ENCODE measurements at places on chromosomes 3 and 15.

GRCh38 chr15:91426412-91426811 is 326.4 kb downstream of the SV2B start:
- DNase-seq: no peak

DNA sequence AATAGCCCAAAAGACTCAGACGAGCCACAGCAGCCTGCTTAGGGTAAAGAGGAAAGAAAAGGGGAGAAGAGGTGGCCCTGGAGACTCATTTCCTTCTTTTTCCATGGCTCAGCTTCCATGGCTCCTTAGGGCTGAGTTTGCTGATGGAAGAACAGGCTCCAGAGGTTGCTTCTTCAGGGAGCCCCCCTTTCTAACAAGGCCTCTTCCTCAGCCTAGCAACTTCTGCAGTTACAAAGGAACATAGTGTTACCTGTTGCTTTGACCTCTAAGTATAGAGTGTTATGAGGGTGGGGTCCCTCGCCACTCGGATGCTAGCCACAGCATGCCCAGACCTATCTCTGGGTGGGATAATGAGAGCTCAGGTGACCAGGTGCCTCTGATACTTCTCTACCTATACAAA is 43.2 kb upstream of the SPESP1 start:
- DNase-seq: no peak

GRCh38 chr3:134672571-134672970 is 21.7 kb upstream of the KY start:
- DNase-seq: no peak

DNA sequence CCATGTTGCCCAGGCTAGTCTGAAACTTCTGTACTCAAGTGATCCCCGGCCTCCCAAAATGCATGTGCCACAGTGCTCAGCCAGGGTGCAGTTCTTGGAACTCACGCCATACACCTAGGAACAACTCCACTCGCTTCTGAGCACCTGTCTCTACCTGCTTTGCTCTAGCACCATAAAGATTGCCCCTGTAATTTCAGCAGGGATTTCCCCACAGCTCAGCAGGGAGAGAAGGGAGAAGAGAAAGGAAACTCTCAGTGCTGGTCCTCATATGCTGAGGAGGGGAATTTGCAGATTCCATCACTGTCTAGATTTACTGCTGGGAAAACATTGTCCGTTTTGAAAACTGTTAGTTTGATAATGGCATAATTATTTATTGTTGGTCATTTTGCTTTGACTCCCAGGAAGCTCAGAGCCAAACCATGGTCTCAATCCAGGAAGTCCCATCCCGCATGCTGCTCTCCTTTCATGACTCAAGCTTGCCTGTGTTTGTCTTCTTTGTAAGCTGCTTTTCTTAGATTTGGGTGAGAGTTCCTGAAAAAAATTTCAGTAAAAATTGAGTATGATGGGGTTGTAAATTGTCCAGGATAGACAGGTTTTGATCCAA is 24.2 kb downstream of the TRIM71 start:
- DNase-seq: no peak

DNA sequence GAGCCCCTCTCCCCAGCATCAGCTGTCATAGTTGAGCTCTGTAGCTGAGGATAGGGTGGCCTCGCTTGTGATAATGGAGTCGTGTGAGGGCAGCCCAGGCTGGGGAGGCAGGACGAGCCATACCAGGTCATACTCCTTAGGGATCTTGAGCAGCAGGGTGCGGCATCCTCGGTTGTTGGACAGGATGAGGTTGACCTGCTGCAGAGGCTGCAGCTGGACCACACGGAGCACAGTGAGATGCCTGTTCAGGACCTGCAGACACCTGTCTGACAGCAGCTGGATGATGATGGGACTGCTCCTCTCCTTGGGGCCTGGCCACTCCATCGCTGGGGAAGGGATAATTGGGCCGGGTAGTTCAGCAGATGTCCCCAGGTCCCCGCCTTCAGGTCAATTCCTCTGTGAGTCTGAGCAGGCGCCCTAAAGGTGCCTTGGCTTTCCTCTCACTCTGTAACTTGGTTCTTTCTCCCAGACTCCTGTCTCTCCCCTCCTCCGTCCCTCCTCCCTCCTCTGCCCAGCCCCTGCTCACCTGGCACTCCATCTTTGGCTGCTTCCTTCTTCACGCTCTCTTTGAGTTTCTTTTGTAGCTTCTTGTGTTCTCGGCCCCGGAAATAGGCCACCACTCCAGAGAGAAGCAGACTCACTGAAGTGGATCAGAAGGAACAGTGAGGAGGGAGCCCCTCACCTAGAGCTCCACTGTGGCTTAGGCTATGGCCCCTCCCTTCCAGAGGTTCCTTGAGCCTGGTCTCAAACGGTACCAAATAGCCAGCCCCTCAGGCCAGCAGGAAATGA is 7.8 kb downstream of the DUOX2 start:
- peak; percentile 26 for DNase-seq

DNA sequence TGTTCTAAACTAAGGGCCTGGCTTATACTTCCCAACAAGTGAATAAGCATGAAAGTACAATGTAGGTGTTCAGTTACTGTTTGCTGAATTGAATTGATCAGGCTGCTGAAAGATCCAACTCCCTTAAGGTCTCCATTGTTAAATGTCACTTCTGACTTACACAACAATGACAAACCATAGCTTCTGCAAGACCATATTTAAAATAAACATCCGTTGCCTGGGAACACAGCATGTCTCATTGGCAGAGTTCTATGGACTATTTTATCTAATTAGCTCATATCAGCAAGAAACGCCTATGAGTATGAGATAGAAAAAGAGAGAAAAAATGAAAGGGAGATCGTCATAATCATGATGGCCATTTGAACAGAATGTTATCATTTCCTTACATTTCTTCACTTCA is 605.4 kb downstream of the FGF12 start:
- DNase-seq: no peak

DNA sequence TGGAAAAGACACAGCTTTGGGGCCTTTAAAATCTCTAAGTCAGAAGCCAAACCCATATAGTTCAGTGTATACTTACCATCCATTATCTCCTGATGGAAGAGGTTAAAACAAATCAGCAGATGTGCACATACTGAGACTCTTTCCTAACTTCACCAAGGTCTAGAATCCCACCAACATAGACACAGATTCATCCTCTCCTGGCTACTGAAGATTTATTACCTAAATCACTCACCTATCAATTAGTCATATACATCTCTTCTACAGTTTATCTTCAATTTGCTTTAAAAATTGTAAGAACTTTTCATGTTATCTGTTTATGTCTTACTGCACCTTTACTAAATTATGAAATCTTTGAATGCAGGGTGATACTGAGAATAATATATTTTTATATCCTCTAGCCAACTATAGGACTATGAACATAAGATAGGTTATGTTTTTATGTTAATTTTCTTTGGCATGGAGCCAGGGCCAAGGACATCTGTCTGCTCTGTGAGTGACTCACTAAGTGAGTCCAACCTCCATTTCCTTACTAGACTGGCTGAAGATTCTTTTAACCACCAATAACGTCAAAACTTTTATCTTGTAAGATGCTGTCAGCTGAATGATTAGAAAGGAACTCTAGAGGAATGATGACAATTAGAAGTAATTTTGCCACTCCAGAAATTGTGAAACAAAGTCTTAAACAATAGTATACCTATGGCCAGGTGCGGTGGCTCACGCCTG is 397.6 kb downstream of the FOXP1 start:
- no peak for DNase-seq

DNA sequence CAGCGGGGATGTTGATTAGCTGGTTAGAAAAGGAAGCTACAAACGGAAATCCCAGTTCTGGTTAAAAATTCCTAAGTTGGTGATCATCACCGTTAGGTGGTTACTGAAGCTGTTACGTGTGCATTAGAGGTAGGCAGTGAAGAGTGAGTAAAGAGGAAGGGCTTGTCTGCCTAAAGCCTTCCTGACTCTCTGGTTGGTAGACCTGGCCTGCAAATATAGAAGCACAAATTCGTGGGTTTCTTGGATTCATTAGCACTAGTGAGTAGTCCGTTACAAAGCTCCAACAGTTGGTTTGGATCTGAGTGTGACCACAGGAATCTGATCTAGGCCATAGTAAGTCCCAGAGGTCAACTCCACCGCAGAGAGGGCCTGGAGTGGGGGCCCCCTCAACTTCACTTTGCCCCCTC is 174.0 kb upstream of the TP63 start:
- DNase-seq: no peak

GRCh38 chr3:33883538-33883950 is 85.1 kb downstream of the PDCD6IP start:
- peak; percentile 55 for DNase-seq

DNA sequence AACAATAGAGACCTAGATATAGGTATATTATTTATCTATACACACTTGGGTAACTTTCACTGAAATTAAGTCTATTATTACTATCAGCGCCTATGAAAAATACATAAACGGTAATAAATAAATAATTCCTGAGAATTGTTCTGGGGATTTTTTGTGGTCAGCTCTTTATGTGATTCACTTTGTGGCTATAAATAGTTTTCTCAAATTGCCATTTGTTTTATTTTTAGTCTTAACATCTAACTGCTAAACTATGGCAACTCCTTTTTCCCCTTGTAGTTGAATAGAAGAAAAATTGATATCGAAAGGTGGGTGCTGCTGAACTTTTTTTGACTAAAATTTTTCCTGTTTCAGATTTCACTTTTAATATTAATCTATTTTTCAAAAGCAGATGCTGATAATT is 189.0 kb downstream of the VGLL3 start:
- DNase-seq: no peak

DNA sequence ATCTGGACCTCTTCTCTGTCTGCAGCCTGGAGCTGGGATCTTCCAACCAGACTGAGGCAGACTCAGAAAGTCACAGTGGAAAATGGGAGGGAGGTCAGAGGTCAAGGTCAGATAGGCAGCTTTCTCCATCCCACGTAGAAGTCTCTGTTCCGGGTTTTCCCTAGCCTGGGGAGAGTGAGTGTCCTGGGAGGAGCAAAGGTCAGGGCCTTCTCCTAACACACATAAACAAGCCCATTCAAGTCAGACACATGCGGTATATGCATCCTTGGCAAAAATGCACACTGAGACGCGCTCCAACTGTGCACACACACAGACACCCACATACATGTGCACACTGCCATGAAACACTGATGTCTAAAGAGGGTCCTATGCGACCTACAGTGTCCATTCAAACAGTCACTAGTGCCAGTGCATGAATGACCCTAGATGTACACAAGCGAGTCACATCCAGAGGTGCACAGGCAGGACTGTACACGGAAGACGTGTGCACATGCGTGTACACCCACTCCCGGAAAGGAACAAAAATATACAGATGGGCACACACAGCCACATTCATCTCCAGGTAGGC is 681 bp downstream of the TWF2 start:
- no peak for DNase-seq

GRCh38 chr3:125609384-125609783 is 14.1 kb upstream of the OSBPL11 start:
- no peak for DNase-seq

DNA sequence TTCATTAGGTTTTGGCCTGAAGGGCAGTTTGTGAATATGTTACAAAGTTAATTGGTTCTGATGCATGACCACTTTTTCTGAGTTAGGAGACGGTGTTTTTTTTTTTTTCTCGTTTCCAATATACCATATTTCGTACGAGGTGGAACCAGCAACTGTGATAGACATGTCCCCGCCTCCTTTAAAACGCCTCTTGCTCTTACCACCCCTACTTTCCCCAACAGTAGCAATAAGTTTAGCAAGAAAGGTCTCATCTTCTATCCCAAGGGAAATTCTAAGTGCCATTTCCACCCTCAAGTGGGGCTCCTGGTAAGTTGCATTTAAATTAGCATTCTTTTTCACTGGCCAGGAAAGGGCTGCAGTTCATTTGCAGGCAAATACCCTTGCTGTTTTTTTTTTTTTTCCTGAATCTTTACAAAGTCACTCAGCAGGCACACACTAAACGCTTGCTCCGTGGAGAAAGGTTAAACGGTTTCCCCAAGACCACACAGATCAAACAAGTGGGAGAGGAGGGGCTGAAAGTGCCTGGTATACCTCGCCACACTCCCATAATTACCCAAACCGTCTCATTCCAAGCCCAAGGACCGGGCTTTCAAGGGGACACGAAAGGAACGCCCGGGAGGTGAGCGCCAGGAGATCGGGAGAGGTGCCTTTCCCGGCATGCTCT is 39.5 kb upstream of the MGA start:
- DNase-seq: no peak

DNA sequence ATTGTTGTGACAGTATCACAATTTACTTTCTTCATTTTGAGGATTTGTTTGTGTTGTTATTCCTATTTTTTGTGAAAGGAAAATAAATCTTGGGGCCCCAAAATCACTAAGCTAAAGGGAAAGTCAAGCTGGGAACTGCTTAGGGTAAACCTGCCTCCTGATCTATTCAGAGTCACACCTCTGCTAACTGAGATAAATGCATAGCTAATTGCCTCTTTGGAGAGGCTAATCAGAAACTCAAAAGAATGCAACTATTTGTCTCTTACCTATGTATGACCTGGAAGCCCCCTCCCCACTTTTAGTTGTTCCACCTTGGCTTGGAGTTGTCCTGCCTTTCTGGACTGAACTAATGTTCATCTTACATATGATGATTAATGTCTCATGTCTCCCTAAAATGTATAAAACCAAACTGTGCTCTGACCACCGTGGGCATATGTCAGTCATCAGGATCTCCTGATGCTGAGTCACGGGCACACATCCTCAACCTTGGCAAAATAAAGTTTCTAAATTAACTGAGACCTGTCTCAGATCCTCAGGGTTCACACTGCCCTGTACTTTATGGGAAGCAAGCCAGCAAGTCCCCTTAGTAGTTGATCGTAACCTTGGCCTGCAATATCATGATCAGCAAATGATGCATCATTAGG is 523.2 kb upstream of the GOLIM4 start:
- no peak for DNase-seq

GRCh38 chr15:95018888-95019545 is 787.7 kb downstream of the MCTP2 start:
- DNase-seq: no peak

- no peak for DNase-seq
Measured at GRCh38 chr3:114877378-114878113, 269.5 kb downstream of the ZBTB20 start.

DNA sequence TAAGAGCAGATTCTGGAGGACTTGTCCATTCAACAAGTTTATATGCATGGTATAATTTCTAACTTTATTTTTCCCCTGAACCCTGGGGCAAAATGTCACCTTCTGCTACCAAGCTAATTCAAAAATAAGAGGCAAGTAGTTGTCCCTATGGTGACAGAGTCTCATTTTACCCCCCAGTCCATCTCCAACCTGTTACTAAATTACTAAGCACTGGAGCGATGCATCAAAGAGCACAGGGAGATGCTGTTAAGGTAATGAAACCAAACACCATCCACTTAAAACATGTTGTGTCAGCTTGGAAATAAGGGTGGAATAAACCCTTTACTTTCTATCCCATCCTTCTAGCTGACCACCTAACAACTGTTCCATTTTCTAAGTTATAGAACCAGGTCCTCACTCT is 417.4 kb upstream of the ATP11B start:
- no peak for DNase-seq

Measured in right forelimb (tissue), 1 donor.